Stimulated activated CD4-positive, alpha-beta T cell treated with anti-CD3 and anti-CD28 coated beads, Interleukin-2, amount 100 ng/mL, for 48 hours (primary cell): ENCODE measurements at places on chromosomes 11 and 22.
A peak's percentile ranks its signal among the peaks of the same experiment; 100 is the strongest.

- no peak for DNase-seq
These were observed 140.2 kb upstream of the TIMP3 start for GRCh38 chr22:32661296-32661695.

DNA sequence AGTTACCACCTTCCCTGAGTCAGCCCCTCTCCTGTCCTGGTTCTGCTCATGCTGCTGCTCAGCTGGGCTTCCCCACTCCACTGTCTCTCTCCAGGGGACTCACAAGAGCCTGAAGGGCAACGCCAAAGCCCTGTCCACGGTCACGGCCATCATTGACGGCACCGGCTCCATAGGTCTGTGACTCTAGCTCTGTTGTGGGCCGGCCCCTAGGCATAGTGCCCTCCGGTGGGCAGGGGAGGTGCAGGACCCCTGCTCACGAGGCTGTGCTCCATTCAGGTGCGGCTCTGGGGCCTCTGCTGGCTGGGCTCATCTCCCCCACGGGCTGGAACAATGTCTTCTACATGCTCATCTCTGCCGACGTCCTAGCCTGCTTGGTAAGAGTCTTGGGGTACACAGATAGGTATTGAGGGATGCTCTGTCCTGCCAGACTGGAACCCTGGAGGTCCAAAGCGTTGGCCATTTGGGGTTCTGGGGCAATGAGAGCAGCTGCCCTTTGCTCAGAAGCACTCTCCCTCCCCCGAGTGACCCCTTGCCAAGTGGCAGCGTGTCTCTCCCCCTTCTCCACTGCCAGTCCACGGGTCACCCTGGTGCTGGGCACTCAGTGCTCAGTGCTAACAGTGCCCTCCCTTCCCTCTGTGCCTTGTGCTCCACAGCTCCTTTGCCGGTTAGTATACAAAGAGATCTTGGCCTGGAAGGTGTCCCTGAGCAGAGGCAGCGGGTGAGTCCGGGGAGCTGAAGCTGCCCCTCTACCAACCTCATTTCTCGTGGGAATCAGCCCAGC lies 22.4 kb downstream of the SLC37A2 start:
- DNase-seq: no peak

DNA sequence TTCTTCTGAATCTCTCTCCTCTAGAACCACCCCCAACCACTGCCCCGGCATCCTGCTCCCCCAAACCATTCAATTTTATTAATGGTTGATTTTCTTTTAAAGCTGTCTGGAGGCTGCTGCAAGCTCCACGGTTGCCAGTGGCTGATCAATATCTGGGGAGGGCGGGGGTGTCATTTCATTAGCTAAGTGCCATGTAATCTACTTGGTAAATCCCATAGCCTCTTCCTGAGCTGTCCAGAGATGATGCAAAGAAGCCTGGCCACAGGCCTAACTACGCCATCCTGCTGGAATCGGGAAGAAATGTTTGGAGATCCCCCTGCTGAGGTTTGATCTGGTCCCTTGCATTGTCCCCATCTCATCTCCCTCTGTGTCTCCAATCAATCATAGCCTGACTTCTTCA lies 440.1 kb downstream of the MIAT start:
- no peak for DNase-seq

DNA sequence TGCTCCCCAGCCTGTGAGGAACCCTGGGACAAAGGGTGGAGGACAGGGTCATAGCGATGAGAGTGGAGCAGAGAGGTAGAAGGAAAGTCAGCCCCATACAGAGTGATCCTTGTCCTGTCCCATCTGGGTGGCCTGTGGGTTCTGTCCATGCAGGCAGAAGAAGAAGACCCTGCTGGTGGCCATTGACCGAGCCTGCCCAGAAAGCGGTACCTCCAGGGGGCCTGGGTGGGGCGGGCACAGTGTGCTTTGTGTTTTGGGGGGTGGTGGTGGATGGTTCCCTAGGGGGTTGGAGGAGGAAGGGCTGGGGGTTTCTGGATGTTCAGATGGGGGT lies 7.9 kb downstream of the SIDT2 start:
- DNase-seq: no peak

DNA sequence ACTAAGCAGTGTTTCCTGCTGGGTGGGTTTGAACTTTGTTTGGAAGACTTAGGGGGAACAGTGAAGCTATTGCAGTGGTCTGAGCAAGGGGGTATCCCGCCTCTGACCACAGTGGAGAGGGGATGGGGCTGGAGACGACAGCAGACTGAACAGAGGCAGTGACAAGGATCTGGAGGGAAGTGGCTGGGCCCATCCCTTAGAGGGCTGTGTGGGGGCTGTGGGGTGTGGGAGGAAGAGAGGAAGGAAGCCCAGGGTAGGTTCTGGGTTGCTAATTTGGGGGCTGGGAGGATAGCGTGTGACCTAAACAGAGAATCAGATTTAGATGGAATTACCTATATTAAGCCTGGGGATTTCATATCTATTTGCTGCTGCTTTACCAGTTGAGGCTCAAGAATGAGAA lies 70.7 kb downstream of the BMAL1 start:
- no peak for DNase-seq

- DNase-seq: no peak
These were observed 1.9 kb downstream of the RGL4 start for GRCh38 chr22:23692598-23693291.

DNA sequence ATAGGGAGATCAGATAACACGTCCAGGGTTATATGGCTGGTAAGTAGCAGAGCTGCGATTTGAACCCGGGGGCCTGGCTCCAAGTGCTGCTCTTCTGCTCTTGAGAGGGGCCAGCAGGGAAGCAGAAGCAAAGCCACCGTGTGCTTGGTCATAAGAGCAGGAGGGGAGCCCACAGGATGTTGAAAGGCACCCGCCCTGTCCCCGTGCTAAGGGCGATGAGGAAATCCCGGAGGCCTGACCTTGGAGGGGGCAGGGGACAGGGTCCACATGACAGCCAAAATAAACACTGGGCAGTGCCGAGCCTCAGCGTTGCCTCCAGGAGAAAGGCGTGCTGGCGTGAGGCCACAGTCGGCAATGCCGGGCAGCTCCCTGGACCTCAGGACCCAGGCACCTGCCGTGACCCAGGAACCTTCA lies 28.8 kb downstream of the TOM1 start:
- DNase-seq: no peak

- peak; percentile 10 for DNase-seq
These were observed 40.1 kb downstream of the BID start for GRCh38 chr22:17734187-17734586.

GRCh38 chr11:111815489-111815888 lies 49.3 kb upstream of the PPP2R1B start:
- DNase-seq: no peak

DNA sequence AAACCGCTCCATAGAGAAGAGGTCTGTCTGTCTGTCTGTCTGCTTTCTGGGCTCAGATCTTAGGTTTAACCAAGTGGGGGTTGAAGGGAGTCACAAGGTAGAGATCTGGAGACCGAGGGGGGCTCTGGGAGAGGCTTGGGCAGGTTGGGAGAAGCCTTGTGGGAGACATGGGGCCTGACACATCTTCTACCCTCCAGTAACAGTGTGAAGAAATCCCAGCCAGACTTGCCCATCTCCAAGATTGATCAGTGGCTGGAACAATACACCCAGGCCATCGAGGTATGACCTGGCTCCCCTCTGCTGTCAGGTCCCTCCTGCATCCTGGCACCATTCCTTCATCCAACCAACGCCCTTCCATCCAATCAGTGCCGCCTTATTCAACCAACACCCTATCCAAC lies 7.4 kb downstream of the PRR33 start:
- no peak for DNase-seq

DNA sequence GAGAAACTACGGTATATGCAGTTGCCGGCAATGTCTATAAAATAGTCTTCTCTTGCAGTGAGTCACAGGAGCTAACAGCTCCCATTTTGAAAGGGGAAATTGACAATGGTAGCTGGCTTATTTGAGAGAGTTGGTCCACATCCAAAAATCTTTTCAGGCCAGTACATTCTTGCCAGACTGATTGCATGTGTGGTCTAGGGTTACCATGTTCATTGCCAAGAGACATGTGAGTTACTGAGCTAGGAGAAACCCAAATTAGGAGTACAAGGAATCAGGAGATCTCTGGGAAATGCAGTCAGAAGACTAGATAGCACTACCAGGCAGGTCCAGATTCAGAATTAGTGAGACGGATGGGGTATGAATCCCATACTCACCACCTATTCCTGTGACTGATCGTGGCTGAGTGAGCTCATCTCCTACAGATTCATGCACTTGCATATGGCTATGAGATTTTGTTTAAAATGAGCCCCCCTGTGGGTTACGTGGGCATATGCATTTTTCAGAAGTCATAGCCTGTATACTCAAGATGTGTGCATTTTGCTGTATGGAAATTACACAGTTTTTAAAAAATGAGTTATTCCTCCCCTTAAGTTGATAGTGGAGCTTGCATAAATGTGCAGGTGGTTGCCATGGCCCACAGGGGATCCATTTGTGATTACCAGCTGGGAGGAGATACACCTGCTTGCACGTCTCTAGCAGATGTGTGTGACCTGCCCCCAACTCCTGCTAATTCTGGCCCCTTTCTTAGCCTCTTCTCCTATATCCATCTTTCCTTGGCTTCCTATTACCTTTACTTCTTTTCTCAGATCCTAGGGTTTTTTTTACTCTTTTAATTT lies 102.7 kb downstream of the COMMD9 start:
- no peak for DNase-seq

- DNase-seq: no peak
These were observed 4.8 kb downstream of the NRXN2 start for GRCh38 chr11:64718084-64718779.

GRCh38 chr11:61890529-61891330 lies 615 bp downstream of the FADS3 start:
- DNase-seq: no peak

DNA sequence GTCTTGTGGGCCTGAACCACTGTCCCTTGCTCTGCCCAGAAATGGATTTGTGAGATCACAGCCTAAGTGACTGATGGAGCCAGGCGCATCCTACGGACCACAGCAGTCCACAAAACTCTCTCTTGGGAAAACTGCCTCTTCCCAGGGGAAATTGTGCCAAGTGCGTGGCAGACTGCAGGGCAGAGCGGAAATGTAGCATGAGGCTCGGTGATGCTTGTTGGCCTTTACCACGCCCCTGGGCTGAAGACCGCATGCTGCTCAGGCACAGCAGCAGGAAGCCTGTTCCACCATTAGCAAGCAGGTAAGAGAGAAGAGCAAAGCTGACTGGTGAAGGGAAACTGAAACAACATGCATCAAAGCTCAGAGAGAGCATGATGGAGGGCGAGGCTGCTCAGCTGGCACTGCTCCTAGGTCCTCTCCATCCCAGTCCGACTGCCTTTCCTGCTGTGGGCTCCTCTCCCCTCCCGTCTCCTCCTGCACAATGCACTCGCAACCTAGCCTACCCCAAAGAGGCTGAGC lies 26.5 kb upstream of the SCARF2 start:
- DNase-seq: peak; percentile 40

DNA sequence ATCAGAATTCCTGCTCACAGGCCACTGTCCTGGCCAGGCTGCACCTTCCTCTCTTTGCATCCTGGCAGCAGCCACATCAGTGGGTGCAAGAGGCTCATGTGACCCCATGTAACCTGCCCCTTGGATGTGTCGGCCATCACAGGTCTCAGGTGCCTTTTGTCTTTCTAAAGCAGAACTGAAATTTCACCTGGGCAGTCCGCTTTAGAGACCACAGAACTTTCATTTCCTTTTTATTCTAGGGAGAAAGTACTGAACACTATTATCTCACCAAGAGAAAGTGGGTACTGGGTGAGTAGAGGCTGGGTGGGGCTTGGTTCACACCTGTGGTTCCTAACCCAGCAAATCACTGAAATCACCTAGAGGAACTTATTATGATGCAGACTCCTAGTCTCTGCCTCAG lies 51.7 kb upstream of the NUP160 start:
- DNase-seq: no peak

- DNase-seq: no peak
These were observed 236.3 kb upstream of the ZC3H12C start for GRCh38 chr11:109856928-109857327.

DNA sequence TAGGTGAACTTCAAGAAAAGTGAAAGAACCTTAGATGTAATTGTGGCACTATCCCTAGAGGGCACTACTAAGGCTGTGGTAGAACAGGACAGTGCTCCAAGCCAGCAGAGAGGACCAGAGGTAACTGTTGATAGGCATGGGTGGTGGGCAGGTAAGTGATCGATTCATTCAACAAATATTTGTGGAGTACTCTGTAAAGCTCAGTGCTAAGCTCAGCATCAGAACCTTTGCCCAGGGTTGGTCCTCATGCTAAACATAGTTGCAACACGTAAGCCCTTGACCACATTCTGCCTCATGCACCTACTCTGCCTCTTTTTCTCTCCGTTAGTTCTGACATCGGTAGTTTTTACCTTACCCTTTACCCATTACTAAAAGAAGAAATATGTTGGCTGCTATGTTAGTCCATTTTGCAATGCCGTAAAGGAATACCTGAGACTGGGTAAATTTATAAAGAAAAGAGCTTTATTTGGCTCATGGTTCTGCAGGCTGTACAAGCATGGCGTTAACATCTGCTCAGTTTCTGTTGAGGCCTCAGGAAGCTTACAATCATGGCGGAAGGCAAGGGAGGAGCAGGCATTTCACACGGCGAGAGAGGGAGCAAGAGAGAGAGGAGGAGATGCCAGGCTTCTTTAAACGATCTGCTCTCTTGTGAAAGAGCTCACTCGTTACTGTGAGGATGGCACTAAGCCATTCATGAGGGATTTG lies 18.4 kb upstream of the NNMT start:
- no peak for DNase-seq

DNA sequence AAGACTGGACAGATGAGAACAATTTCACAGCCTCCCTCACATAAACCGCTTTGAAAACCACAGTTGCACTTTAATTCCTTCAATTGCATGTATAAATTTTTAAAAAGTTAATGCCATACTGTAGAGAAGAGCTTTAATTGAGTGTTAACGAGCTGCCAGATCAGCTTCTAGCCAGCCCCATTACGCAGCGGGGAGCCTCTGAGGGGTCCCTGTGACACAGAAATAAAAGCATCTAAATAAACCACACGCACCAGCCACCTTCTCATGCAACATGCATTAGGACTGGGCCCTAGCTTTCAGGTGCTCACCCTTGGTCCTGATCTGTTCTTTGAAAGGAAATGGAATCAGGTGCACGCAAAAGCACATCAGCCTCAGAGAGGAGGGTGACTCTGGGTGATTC lies 111.7 kb downstream of the SPATA19 start:
- DNase-seq: no peak

DNA sequence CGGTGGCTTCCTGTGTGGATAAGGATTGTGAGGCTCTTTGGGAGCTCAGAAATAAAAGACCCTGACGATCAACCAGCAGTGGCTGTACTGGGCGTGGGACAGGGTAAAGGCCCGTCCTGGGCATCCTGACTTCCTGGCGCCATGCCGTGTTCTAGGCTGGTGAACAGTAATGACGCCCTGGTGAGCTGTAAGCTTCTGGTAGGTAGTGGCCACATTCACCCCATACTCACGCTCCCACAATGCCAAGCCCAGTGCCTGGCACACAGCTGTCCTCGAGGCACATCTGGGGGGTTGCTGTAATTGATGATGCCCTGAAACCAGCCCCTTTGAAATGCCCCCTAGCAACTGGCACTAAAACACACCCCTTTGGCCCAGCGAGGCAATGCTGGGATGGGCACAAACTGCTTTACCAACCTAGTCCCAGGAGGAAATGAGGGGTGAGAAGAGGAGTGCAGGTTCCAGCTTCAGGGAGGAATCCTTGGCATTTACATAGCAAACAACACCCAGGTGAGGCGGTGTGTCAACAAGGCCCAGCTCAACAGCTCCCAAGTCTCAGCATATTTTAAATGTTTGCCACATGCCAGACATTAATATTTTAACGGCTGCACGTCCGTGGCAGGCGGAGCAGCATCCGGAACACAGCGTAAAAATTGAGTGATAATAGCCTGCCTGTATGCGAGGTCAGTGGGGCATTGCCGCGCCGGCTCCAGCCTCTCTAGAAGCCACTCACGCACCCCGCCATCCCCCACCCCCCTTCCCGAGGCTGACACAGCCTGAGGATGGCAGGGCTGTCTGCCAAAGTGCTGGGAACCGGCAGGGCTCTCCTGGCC lies 79.3 kb downstream of the DSCAML1 start:
- no peak for DNase-seq
